ENCODE measurements at places on chromosomes 12 and 14. TPM values are rescaled to one million over a fixed set of nuclear protein-coding genes. Genes with fewer than 3 reads are reported as not detected.

- DNase-seq, result no peak
These were observed 226.8 kb downstream of the SOX5 start for GRCh38 chr12:23722655-23723054.

DNA sequence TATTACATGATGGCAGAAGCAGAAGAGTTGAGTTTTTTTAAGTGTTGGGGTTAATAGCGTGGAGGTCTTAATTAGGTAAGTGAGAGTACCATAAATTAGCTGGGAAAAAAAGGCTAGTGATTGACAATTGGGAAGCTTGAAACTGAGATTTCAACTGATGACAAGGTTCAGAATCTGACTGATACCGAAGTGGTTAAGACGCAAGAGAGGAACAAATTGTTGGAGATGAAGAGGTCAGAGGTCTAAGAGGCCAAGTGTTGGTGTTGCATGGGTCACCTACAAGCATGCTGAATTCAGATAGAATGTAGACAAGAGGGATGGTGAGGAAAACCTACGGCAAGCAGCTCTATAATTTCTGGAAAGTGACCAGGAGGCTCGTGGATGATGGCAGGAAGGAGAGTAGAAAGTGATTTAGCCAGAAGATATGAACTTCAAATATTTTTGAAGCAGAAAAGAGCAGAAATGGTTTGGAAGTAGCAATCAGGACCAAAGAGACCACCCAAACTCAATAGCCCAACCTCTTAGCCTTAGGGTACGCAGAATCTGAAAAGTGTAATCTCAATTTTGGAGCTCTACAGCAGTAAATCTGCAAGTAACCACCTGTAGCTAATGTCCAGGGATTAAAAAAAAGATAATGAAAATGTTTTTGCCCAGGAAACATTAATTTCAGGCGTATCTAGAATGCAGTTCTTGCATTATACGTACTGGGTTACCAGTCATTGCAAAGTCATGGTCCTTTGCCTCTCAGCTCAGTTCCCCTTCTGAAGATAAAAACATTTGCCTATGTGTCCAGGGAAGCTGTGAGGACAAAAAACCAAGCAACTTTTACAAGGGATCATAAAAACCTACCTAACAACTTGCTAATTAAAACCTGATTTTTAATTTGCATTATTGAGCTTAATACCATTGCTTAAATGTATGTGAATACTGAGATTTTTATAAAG lies 1.7 kb upstream of the TMPO start:
- DNase-seq, result no peak

- DNase-seq, result no peak
These were observed 10.3 kb downstream of the GPRC5D start for GRCh38 chr12:12941450-12942350.

GRCh38 chr14:66101662-66102061 lies 384.5 kb upstream of the CCDC196 start:
- DNase-seq, result no peak

GRCh38 chr14:50800032-50800431 lies 30.9 kb downstream of the NIN start:
- DNase-seq, result no peak

Gene NRIP2
- 11.7 TPM for total RNA-seq

GRCh38 chr12:123986374-123986965 lies 13.5 kb downstream of the ZNF664 start:
- DNase-seq, result no peak

DNA sequence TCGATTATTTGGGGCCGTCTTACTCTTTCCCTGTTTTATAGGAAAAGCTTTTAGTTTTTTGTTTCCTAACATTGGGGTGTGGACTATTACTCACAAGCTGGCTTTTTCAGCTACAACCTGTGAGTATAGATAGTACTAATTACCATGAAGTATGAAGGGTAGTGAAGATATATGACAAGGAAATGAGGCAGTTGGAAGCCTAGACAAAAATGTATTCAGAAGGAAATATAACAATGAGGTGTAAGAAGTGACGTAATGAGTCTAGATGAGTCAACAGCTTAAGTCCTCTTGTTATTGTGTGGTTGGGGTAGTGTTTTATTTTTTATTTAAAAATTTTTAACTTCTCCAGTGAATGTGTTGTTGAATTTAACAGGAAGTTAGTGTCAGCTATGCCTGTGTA lies 804.5 kb downstream of the NRXN3 start:
- DNase-seq, result no peak
